ENCODE measurements at places on chromosomes 7 and 10.

GRCh38 chr7:127940381-127941160 is 90.7 kb downstream of the LRRC4 start:
- no peak for ATAC-seq

DNA sequence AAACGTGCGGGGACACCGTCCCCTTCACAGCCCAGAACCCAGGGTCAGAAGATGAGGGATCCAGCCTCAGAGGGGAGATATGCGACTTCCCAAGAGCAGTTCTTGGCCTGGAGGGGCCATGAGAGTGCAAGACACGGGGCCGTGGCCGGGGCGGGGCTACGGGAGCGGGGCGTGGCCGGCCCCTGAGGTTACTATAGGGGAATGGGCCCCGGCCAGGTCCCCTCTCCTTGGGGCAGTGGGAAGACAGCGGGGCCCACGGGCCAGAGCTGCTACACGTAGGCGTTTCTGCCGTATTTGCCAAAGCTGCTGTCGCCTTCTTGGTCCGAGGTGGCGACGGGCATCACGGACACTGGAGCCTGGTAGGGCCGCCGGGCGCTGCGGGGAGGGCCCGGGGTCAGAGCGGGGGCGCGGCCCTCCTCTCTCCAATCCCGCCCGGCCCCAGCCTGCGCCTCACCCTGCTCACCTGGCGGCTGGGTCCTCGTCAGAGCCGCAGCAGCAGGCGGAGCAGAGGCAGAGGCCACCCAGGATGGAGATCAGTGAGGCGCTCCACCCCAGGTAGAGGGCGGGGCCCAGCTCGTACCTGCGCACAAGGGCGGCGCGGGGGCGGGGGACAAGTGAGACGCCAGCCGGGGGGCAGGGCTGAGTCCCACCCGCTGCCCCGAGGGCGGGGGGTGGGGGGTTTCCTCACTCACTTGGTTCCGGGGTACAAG is 5.3 kb downstream of the CLDN15 start:
- peak; percentile 45 for ATAC-seq

GRCh38 chr7:14024406-14024805 is 34.9 kb upstream of the ETV1 start:
- no peak for ATAC-seq

GRCh38 chr7:6489612-6490011 is 41.9 kb upstream of the DAGLB start:
- no peak for ATAC-seq

GRCh38 chr7:17988141-17988540 is 39.5 kb downstream of the PRPS1L1 start:
- no peak for ATAC-seq

DNA sequence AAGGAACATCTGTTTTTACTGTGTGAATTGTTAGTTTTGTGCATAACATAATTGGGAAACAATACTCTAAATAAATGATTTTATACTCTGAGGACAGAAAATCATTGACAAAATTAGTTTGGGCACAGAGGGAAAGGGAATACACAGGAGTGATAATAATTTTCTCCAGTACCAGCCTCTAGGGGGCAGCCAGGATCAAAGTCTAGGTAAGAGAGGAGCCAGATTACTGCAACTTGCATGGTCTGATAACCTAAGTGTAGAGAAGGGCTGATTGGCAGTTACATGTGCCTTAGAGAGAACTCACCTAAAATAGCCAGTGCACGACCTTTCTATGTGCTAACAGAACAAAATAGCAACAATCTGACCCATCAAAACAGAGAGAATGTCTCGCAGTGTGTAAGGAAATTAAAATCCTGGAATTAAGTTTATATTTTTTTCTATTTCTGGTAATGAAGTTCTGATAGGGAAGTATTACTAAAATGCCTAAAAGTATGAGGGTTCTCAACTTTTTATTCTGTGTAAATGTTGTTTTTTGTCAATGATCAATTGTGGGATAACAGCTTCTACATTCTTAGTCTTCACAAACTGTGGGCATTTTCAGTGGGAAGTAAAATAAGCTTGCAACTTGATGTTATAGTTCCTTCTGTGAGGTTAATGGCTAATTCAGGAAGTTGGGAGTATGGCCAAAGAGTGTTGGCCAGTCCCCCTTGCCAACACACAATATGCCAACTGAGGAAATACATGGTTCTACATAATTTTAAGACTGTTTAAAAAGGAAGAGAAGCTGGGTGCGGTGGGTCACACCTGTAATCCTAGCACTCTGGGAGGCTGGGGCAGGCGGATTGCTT is 66.4 kb downstream of the EXOC6 start:
- peak; percentile 58 for ATAC-seq

GRCh38 chr10:97939446-97939990 is 89.9 kb downstream of the GOLGA7B start:
- no peak for ATAC-seq

- ATAC-seq: peak; percentile 17
Observed at GRCh38 chr7:114413761-114414155, 857 bp upstream of the FOXP2 start.

DNA sequence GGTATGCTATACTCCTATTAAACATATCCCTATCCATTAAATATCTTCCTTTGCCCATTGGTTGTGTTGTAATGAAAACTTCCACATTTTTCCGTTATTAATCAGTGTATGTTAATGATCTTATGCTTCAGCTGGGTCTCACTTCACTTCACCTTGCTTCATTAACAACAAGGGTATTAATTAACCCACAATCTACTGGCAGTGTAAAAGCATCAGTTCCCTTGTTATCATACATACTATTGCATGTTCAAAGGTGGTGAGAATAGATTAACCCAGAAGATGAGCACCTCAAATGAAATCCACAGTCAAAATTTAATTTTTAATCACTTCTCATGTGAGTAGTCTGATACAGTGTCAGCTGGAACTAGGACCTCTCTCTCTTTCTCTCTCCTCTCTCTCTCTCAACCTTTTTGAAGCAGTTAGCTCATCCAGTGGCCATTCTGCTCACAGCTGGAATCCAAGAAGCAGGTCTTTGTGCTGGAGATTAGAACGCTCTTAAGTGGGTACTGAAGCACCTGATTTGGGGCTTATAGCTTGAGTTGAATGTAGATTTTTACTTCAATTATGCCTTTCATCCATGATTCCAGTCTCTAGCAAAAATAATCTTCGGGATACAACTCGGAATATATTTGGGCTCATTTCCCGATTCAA is 172.3 kb downstream of the RAPGEF5 start:
- no peak for ATAC-seq

DNA sequence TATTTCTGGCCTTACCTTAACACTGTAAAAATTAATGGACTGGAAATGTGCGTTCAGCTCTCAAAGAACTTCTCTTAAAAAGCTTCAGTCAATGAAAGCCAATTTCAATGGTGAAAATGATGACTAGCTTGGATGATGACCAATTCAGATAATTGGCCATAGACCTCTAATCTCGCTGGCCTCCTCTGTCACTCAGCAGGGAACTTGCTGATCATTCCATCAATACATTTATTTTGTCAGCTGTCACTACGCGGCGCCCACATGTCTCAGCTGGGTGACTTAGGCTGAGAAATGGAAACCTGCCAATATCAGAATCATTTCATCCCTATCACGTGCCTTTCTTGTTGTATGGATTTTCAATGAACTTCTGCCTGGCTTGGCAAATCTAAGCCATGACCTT is 673.0 kb upstream of the AUTS2 start:
- ATAC-seq: no peak

- no peak for ATAC-seq
Observed at GRCh38 chr7:4707217-4707741, 25.2 kb downstream of the FOXK1 start.

DNA sequence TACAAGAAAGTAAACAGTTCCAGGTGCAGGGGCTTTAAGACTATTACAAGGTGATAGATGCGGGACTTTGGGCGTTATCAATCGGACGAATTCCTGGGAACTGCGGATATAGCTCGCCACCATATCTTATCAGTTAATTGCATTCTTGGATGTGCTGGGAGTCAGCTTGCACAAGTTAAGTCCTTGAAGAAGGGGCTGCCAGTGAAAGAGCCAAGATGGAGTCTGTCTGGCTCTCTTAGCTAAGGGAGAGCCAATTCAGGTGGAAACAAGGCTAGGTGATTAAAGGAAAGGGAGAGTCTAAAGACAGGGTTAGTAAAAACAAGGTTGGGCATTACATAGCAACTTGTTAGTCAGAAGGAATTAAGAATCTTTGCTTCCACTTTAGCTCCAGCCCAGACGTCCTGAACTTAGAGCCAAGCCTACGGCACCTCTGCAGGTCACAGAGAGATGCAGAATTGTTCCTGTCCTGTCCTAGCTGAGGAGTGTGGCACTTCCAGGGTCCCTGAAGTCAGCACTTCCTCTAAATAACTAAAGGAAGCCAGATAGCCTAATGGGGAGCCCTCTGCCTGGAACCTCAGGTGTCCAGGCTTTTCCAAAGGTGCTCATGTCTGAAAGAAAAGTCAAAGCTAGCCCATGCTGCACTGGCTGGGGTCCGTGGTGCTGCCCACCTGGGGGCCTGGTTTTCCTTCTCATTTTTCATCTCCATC is 17.3 kb downstream of the ZC3HAV1 start:
- ATAC-seq: no peak
